GM12891 (cell line): ENCODE measurements at places on chromosomes 5 and 9.

- DNase-seq, result no peak
Measured at GRCh38 chr5:120454094-120454798, 9.9 kb upstream of the PRR16 start.

GRCh38 chr9:126498331-126498730 lies 115.4 kb upstream of the LMX1B start:
- DNase-seq, result no peak

- no peak for DNase-seq
Measured at GRCh38 chr5:82885627-82886389, 191.4 kb downstream of the TMEM167A start.

GRCh38 chr5:88555674-88556073 lies 287.0 kb upstream of the TMEM161B start:
- DNase-seq, result no peak

GRCh38 chr9:6590772-6591384 lies 54.7 kb downstream of the GLDC start:
- DNase-seq, result no peak

DNA sequence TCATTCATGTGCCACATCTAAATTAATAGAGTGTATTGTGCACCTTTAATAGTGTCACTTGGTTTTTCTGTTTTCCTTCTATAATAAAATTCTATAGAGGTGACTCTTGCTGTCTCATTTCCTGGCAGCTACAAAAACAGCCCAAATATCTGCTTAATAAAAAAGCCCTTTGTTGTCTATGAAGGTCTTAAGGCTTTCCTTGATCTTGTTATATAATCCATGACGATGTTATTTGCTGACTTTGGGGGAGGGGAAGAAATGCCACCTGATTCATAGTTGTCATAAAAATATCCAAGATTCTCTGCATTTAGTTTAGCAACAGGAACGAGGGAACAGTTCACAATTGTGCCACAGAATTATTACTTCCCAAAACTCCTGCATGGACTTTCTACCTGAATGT lies 31.3 kb downstream of the CPEB4 start:
- no peak for DNase-seq

GRCh38 chr9:128636024-128636390 lies 20.6 kb downstream of the DYNC2I2 start:
- DNase-seq, result no peak
